Fibroblast of skin of back (primary cell): ENCODE measurements at places on chromosomes 11 and 22.

DNA sequence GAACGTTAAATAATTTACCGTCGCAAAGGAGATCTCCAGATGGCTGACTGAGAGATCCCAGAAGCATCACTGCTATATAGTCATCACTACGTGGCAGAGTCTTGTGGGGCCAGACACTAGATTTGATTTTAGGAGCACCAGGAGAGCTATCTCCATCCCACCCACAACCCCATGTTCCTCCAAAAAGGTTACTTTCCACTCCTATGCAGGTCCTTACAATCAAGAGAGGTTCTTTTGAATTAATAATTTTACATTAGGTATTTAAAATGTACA lies 19.4 kb downstream of the GUCY1A2 start:
- DNase-seq, result no peak

- DNase-seq, result no peak
Measured at GRCh38 chr22:19615867-19616581, 91.8 kb upstream of the CLDN5 start.

GRCh38 chr11:17558025-17558780 lies 11.1 kb downstream of the OTOG start:
- no peak for DNase-seq

- no peak for DNase-seq
Measured at GRCh38 chr11:56314844-56315243, at the start of gene OR8K3. Gene OR8K3 (plus strand): TSS chr11:56315144. CDS start chr11:56318307, 3,163 bp downstream.
